ENCODE measurements at places on chromosomes 4 and X.
A peak's percentile ranks its signal among the peaks of the same experiment; 100 is the strongest.

GRCh38 chr4:35163168-35163567, 1081.1 kb downstream of the ARAP2 start:
- no peak for DNase-seq

DNA sequence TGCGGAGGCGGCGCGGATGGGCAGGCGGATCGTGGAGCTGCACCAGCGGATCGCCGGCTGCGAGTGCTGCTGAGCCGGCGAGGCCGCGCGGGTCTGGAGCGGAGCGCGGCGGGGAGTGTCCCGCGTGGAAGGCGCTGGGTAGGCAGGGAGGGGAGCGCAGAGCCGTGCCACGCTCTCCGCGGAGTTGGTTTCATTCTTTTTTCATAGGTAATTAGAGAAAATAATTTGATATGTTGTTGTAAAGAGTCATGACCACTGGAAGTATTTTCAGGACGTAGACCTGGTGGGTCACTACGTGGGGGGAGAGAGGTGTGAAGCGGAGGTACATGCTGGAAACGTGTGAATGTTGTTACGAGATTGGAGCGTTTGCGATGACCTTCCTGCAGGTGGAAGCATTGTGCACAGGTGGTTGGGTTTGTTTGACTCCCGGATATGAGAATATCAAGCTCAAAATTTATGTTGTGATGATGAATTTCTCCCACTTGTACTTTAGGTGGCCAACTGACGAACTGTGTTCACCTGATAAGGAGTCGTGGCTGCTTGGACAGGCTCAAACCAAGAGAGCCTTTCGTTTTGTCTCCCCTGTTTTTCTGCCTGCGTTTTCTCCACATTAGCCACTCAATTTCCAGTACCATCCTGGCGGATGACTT, 19.1 kb upstream of the S100P start:
- DNase-seq, result no peak

GRCh38 chr4:24855741-24856140, 57.1 kb downstream of the CCDC149 start:
- DNase-seq, result no peak

GRCh38 chr4:112234952-112235609, 3.5 kb downstream of the AP1AR start:
- DNase-seq, result peak; percentile 25

DNA sequence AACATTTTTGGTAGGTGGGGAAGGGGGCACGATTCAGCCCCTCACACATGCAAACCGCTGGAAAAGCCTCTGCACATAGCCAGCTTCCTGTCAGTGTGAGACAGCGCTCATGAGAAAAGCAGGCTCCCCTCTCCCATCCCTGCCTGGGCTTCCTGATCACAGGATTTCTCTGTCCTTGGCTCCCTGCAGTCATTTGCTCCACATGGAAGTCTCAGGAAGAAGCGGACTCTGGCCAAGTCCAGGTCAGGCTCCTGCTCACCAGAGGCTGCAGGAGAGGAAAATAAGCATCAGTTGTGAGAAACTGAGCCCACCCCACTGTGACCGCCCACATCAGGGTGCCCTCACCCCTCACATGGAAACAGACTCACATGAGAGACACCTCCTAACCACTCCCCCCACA, 664.3 kb upstream of the TENM3 start:
- no peak for DNase-seq

DNA sequence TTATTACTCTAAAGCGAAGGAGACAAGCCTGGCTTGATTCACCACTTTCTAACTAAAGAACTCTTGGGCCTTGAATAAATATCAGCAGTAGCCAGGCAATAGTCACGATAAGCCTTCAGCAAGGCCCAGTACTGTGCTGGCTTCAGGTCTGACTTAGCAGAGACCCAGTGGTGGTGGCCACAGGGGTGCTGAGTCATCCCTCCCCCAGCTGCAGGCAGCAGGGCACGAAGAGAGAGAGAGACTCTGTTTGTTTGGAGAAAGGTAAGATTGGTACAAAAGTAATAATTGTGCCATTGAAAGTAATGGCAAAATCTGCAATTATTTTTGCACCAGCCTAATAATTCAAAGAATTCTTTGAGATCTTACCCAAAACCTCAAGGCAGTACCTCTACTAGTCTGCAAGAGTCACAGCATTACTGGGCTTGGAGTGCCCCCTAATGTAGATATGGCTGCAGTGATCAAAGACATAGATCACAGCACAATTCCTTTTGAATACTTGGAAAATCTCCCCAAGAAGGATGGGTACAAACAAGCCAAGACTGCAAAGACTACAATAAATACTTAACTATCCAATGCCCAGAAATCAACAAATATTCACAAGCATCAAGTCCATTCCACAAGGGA, 159.5 kb upstream of the USP38 start:
- DNase-seq, result no peak

GRCh38 chr4:183435803-183436202, 8.6 kb upstream of the CDKN2AIP start:
- no peak for DNase-seq

GRCh38 chr4:42656679-42656943, 294 bp downstream of the ATP8A1 start:
- DNase-seq, result no peak

GRCh38 chr4:60780874-60781273, 419.3 kb upstream of the ADGRL3 start:
- no peak for DNase-seq

GRCh38 chrX:86192827-86193226, 44.6 kb downstream of the DACH2 start:
- no peak for DNase-seq

- DNase-seq, result no peak
Measured at GRCh38 chr4:97235521-97235920, 907.8 kb downstream of the STPG2 start.

GRCh38 chr4:111847296-111848008, 297.8 kb upstream of the FAM241A start:
- DNase-seq, result no peak

- no peak for DNase-seq
Measured at GRCh38 chr4:176781739-176782100, 11.0 kb downstream of the VEGFC start.

- peak; percentile 73 for DNase-seq
Measured at GRCh38 chr4:40629401-40630334, at the start of gene RBM47. Gene RBM47, minus strand, starts transcription at chr4:40629864. Its CDS starts 190,971 bp downstream, at chr4:40438893.

DNA sequence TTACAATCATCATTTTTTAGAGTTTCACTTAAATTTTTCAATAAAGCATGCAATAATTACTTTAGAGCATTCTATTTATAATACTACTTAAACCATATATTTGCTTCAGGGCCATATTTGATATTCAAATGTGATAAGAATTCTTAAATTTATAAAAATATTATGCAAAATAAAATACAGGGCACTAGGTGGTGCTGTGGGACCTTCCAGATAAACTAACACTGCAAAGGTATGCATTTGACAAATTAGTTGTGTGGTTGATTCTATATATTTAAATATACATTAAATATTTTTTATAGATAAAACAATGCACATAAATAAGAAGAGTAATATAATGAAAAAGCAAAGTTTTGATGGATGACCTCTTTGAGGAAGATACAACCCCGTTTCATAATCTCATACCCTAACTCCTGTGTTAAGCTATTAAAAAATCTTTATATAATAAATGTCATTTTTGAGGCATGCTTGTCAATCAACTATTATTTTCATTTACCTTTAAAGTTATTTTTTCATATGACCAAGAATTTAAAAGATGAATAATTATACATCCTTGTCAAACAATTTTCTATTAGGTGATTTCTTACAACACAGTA, 128.4 kb downstream of the REELD1 start:
- peak; percentile 5 for DNase-seq

DNA sequence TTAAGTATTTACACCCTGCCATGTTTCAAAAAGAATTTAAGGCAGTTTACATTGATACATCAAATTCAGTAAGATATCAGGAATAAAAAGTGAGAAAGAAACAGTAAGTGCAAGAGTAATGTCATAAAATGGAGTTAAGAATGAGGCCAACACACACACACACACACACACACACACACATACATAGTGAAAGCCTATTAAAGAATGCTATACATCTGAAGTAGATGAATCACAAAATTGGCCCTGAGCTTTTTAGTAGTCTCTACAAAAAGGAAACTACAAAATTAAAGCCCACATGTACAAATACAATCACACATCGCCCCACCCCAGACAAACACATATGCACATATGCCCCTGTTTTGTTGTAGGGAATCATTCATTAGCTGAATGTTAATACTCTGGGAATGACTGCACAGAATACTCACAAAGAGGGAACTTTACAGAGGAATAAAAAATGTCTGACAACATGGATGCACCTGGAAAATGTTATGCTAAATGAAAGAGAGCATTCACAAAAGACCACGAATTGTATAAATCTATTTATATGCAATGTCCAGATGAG, 428.8 kb downstream of the IL15 start:
- no peak for DNase-seq

Measured in nephron progenitor cell (in vitro differentiated cells).